ENCODE measurements at places on chromosomes 16 and 17.

DNA sequence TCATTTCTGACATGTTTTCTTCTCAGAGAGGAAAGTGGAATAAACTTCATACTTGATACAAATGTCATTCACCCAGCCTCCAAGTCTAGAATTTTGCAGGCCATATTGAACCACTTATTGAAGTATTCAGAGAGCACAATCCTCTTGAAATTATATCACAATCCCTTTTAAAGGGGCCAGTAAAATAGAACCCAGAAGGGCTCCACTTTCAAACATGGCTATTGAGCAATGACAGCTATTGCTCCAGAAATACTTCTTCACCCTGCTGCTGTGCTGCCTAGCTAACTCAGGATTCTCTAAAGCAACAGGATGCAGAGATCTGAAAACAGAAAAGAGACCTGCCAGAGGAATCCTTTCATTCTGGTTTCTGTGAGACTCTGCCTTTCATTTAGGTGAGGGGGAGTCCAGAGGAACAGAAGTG is 275.0 kb upstream of the CDH5 start:
- DNase-seq, result peak; percentile 64

GRCh38 chr17:61568219-61569072 is 22.6 kb downstream of the NACA2 start:
- DNase-seq, result no peak

DNA sequence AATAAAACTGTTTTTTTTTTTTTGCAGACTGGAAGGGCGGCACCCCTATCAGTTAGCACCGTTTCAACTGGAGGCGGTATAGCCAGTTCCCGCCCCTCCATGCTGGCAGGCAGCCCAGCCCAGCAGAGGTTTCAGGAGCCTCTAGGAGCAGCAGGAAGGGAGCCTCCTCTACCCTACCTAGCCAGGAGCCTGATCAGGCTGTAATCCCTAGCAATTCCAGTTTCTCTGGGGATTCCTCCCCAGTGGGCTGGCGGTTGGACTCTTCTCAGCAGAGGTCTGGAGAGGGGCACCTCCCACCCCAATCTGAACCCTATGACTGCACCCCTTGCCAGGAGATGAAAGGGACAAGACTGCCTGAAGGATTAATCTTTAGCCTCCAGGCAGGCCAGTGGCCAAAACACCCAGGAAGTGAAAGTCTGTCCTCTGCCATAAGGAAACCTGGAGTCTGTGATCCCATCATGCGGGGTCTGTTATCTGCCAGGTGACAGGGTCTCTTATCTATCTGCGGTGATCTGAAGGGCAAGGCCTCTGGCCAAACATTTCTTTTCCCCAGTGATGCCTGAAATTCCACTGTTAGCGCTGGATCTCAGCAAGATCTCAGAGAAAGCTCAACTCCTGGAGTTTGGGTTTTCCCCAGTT is 4.9 kb upstream of the CDH1 start:
- DNase-seq, result no peak

DNA sequence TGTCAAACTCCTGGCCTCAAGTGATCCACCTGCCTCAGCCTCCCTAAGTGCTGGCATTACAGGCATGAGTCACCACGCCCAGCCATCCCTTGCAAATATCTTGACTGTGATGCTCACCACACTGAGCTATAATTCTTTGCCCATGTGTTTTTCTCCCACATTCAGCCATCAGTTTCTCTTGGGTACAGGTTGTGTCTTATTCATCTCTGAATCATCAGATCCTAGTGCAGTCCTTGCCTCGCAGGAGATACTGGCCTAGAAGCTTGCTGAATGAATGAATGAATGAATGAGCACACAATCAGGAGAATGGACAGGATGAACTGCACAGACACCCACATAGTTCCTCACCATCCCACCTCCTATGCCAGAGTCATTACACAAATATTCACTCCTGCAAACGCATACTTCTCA is 24.4 kb upstream of the ETV4 start:
- peak; percentile 59 for DNase-seq

- no peak for DNase-seq
Measured at GRCh38 chr17:8632061-8632460, 1.5 kb upstream of the MYH10 start.

DNA sequence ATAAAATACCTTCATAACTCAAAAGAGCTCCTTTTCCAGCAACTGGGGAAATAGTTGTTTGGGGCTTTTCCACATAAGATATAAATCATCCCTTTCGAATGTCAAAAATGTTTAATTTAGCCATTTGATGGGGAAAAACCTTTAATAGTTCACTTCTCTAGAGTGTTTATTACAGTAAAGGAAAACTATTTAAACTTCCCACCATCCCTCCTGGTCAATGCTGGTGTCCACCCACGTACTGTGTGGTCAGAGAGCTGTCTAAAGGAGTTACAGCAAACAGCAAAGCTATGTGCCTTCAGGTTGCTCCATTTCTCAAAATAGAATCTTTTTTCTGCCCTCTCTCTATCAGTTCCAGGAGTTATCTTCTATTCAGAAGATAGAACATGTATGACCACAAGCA is 33.5 kb downstream of the KANSL1 start:
- peak; percentile 90 for DNase-seq

- no peak for DNase-seq
Measured at GRCh38 chr17:77798031-77798430, 160.5 kb upstream of the TNRC6C start.

DNA sequence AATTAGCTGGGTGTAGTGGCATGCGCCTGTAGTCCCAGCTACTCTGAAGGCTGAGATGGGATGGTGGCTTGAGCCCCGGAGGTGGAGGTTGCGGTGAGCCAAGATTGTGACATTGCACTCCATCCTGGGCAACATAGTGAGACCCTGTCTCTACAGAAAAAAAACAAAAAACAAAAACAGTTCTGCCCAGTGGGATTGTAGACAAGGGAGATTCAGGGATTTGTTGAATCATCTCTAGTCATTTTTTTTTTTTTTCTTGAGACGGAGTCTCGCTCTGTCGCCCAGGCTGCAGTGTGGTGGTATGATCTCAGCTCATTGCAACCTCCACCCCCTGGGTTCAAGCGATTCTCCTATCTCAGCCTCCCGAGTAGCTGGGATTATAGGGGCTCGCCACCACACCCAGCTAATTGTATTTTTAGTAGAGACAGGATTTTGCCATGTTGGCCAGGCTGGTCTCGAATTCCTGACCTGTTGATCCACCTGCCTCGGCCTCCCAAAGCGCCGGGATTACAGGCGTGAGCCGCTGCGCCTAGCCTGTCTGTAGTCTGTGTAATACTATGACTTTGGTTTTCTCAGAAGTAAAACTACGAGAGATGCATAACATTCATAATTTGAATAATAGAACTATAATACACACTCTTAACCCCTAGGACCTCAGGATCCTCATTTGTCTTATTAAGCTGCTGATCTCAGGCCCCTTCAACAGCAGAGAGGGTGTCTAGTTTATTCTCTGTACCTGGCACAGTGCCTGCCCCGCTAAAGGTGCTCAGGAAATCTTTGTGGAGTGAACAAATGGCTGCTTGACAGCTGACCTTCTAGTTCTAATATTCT is 1.4 kb downstream of the TEN1 start:
- DNase-seq, result no peak

GRCh38 chr16:20822521-20823325 is 16.4 kb downstream of the REXO5 start:
- DNase-seq, result no peak

- DNase-seq, result no peak
Measured at GRCh38 chr17:62075308-62075815, 10.3 kb upstream of the MED13 start.

- DNase-seq, result no peak
Measured at GRCh38 chr17:19017401-19017800, 12.8 kb upstream of the FAM83G start.

DNA sequence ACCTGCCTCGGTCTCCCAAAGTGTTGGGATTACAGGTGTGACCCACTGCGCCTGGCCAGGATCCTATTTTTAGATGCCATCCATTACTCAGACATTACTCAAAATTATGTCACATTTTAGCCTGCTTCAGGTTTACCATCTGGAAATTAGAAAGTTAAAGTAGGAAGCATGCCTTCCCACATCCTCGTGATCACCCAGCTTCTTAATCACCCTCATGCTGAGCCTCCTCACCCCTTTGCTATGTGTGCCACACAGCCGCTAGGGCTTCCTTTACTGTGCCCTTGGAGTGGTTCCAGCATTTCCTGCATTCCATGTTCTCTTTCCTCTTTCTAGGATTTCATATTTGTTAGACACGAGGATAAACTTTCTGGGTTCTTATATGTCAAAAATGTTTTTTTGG is 9.3 kb downstream of the ADORA2B start:
- peak; percentile 74 for DNase-seq

- no peak for DNase-seq
Measured at GRCh38 chr17:10172778-10173177, 25.6 kb downstream of the GAS7 start.

DNA sequence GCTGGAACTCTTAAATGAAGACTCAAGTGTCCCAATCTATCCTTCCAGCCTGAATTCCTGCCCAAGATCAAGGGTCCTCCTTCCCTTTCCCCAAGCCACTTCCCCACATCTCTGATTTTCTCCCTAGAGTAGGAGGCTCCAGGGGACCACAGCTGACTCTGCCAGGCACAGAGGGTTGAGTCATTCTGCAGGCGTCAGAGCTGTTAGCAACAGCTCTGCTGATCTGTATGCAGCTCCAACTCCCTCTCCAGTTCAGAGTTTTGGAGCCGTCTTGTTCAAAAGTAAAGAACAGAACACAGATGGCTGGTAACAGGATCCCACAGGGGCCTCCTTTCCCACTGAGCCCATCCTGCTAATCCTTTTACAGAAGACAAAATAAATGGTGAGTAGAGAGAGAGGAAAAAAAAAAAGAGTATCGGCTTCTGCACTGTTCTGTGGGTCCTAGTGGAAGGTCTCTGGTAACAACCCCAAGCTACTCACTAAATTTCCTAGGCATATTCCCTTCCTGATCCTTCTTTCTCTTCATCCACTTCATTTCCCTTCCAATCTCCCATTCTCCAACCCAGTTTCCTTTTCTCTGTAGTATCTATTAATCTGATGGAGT is 13.4 kb upstream of the TAOK1 start:
- DNase-seq, result peak; percentile 90

- no peak for DNase-seq
Measured at GRCh38 chr17:57650548-57650947, 94.6 kb downstream of the CCDC182 start.

DNA sequence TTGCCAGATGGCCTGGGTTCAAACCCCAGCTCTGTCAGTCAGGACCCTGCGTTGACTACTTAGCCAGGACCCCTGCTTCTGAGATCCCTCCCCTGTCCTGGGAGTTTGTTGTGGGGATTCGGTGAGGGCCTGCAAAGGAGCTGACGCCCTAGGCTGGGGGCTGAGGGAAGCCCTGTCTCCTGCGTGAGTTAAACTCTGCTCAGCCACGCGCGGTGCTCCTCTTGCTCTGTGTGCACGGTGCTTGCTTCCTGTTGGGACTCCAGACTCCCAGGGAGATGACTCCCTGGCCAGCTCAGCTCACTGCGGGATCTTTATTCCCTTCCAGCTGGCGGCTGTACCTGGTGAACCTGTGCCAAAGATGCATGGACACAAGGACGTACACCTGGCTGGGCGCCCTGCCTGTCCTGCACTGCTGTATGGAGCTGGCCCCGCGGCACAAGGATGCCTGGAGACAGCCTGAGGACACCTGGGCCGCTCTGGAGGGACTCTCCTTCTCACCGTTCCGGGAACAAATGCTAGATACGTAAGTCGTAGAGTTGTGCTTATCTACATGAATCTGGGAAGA is 37.4 kb downstream of the RNF213 start:
- DNase-seq, result no peak

GRCh38 chr16:81843683-81844082 is 64.6 kb downstream of the PLCG2 start:
- DNase-seq, result no peak

GRCh38 chr17:37148156-37148555 is 199.4 kb downstream of the AATF start:
- no peak for DNase-seq

DNA sequence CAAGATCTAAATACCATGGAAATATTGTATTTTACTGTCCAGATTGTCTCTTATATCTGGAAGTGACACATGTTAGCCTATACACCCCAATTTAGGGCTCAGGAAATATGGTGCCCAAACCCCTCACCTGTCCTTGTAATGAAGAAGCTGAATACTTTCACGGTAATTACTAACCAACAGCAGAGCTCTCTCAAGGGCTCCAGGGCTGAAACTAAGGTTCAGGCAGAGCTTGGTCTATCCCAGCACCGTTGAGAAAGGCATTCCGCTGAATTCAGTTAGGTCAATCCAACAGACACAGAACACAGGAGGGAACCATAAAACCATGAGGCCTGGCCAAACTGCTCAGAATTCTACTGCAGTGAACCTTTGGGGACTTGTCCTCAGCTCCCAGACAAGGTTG is 14.9 kb downstream of the MYO18A start:
- DNase-seq, result no peak

GRCh38 chr16:73171380-73171779 is 123.5 kb upstream of the ZFHX3 start:
- no peak for DNase-seq

DNA sequence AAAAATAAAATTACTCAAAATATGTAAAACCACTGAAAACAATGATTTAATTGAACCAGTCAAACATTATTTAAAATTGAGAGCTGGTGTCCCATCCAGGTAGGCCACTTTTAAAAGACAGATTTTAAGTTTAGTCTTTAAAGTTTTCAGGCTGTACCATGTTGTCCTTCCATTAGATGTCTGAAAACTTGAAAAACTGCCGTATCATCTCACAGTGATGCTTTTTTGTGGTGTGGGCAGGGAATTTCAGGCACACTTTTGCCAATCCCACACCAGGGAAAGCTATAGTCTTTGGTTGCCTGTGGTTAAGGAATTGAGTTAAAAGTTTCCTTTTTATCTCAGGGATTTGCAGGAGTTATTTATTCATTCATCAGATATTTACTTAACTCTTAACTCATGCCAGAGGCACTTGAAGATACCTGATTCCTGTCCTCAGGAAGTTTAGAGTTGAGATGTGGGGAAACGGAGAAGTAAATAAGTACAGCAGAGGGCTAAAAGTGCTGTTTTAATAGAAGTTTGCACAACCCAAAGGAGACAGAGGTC is 3.2 kb downstream of the SNTB2 start:
- no peak for DNase-seq

- no peak for DNase-seq
Measured at GRCh38 chr17:81858967-81859905, 1.1 kb downstream of the P4HB start.

DNA sequence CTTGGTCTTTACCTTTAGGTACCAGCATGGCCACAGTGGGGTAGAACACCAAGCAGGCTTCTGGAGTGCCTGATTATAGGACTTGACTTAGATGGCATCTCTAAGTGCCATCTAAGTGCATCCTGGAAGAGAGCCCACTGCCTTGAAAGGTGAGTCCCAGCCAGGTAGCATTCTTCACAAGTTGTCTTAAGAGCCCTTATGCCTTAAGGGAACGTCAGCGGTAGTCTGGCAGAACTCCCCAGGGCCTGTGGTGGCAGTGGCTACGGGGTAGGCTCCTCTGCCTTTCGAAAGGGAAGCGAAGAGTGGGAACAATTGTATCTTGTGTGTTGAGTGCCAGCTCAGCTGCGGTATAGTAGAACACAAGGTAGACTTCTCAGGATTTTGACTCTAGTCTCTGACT is 549.0 kb downstream of the HS3ST4 start:
- DNase-seq, result no peak

DNA sequence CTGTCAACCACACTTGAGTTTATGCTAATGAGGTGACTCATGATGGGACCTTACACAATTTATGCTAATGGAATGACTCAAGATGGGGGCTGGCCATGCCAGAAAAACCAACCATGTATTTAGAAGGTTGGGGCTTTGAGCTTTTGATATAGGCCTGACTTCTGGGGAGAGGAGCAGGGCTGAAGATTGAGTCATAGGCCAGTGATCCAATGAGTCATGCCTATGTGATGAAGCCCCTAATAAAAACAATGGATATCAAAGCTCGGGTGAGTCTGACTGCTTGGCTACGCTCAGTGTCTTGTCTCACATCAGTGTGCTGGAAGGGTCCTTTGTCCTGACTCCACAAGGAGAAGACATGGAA is 7.3 kb downstream of the MFSD6L start:
- peak; percentile 48 for DNase-seq
